SW 1271 (cell line): ENCODE measurements at places on chromosomes 1 and 21.

GRCh38 chr1:13737398-13737797 lies 37.4 kb downstream of the PRDM2 start:
- DNase-seq: no peak

DNA sequence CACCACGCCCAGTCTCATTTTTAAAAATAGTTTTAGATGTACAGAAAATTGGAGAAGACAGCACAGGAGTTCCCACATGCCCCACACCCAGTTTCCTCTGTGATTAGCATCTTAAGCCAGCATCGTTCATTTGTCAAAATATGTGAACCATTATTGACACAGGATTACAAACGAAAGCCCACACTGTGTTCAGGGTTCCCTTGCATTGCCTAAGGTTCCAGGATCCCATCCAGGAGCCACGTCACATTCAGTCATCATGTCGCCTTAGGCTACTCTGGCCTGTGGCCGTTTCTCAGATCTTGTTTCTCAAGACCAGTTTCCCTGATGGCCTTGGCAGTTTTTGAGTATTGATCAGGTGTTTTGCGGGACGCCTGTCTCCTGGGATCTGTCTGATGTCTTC lies 34.7 kb upstream of the TNFRSF1B start:
- no peak for DNase-seq

DNA sequence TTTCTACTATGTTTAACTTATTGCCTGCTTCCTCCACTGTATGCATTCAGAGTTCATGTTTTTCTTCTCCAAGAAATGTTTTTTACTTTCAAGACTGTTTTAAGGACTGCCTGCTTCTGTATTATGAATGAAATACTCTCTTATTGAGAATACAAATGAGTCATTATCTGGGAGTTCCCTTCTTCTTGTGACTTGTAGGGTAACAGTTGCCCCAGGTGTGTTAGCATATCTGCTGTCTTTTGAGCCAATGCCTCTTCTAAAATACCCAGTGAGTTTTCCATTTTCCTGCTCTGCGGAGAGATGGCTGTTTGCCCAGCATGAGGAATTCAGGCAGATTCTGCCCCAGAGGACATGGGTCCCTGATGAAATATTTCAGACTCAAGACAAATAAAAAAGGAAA lies 34.1 kb upstream of the ST6GALNAC5 start:
- DNase-seq: no peak

DNA sequence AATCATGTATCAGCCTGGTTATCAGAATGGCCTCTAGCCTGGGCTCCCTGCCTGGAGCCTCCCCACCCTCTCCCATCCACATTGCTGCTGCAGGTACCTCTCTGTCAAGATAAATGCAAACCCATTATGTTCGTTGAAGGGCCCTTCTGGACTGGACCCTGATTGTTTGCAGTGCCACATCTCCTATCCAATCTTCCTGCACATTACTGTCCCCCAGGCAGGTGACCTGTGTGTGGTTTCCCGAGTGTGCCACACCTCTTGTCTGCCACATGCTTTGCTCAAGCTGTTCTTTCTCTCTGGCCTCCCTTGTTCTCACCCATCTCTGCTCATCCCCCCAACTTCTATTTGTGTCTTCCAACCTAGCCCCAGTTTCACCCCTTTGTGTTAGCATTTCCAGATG lies 32.4 kb downstream of the IER5 start:
- no peak for DNase-seq

DNA sequence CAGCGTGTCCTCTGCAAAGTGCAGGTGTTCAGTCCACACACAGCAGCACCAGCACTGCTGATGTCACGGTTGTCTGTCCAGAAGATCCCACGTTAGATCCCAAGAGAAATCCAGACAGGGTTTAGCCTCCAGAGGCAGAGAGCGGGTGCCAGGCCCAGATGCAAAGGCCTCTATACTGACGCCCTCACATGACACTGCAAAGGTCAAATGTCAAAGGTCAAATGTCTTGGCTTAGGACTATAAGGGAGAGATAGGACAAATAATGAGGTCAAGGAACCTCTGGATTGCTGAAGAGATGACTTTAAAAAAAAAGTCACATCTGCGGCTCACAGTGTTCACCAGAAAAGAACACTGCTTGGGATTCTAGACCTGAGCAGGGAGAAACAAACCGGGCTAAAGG lies 101.5 kb downstream of the COLGALT2 start:
- DNase-seq: no peak

DNA sequence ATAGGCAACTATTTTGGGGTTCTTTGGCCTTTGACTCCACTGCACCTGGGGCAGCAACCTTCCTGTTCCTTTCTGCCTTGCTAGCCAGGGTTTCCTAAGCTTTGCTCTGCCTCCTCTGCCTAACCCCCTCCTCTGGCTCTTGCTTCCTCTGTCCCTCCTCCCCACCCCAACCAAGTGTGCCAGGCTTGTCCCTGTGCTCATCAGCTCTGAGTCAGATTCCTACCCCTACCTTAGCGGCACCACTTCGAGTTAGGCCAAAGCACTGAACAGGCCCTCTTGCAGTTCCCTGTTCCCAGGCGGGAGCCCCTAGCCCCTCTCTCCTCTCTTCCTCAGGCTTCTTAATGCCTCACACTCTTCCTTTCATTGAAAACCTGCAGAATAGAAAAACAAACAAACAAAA lies 74.8 kb upstream of the HAO2 start:
- no peak for DNase-seq

- no peak for DNase-seq
Observed at GRCh38 chr21:23524685-23525084, 2082.6 kb downstream of the MRPL39 start.

DNA sequence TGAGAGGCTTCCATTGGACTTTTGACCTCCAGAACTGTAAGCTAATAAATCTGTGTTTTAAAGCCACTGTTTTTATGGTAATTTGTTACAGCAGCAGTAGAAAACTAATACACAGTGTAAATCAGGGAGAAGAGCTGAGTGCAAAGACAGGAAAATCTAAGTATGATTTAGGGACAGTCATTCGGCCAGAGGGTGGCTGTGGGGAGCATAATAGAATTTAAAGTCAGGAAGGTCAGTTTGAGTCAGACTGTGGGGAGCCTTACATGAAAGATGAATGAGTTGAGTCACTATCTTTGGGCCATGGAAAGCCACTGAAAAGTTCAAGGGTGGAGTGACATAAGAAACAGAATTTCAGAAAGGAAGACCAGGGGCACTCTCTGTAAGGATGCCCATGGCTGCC lies 52.4 kb upstream of the SSX2IP start:
- no peak for DNase-seq
